Activated T-cell treated with anti-CD3 and anti-CD28 coated beads, Interleukin-2, amount 50 U/mL, for 24 hours (primary cell): ENCODE measurements at places on chromosomes 2 and 18.
A peak's percentile ranks its signal among the peaks of the same experiment; 100 is the strongest.

GRCh38 chr2:108591163-108591562, 56.9 kb downstream of the LIMS1 start:
- DNase-seq = no peak
- no peak overlapping the region for H3K4me3 ChIP-seq
- no peaks in the 10 kb centered on the region for H3K36me3 ChIP-seq
- H3K4me1 ChIP-seq = peaks cover 73% of the 10 kb centered on the region
- H3K27ac ChIP-seq = peak overlapping the region; percentile 66

DNA sequence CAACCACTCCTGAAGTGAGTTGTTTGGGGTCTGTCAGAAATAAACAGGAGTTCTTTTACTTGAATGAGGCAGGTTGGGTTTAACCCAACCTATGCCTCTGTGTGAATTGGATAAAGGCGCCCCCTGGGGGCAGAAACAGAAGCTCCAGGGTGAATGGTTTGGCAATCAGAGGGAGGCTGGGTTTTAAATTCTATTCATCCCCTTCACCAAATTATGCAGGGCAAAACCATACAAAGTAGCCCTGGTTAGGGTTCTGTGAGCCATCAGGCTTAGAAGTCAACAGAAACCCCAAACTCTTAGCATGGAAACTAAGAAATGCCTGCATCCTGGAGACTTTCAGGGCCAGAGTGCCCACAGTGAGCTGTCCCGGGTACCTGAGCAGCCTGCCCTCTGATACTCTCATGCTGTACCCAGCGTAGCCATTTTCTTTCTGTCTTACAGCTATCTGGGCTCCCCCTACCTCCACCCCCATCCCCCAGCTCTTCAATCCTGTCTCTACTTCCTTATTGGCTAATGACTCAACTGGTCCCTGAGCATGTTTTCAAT, 241.5 kb downstream of the ICOS start:
- peaks cover 3% of the 10 kb centered on the region for H3K4me1 ChIP-seq
- no peaks in the 10 kb centered on the region for H3K36me3 ChIP-seq
- no peak overlapping the region for H3K4me3 ChIP-seq
- H3K27me3 ChIP-seq = peaks cover 6% of the 10 kb centered on the region
- DNase-seq = peak; percentile 81
- no peak overlapping the region for H3K27ac ChIP-seq

DNA sequence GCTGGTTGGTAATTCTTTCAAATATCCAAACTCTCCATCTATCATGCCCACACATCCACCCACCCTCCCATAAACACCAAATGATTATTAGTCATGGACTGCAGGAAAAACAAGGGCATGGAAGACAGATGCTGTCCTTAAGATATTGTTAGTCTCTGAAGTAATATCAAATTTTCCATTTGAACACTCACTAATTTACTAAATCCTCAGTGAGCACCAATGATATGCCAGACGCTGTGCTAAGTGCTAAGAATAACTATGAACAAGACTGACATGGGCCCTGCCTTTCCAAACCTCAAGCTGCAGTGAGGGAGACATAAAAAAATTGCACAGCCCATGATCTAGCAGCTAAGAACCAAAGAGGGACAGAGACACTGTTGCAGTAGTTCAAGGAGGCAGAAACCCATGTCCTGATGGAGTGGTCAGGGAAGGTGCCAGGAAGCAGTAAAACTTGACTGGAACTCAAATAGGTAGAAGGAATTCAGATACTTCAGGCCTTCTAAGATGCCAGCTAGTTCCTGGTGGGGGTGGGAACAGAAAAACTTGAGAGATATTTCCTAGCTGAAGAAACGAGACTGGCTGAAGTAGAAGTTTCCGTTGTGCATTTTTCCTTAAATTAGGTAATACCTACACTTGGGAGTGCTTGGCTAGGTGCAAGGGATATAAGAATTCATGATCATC, 182.1 kb downstream of the OSR1 start:
- no peak for DNase-seq
- H3K27ac ChIP-seq = no peak overlapping the region
- no peaks in the 10 kb centered on the region for H3K27me3 ChIP-seq

DNA sequence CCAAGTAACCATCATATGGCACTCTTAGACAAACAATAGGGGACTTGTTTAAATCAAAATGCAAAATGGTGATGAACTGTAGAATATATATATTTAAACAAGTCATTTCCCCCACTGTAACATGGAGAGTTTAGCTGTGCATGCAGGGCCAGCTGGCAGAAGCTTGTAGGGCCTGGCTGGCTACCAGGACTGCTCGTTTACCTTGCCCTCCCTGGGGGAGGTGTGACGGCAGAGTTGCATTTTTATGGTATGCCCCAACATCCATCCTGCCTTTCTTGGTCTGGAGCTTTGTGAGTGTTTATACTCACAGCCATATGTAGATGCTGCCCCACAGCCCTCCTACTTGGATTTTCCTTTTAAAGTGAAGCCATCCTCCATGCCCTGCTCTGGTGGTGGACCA, 101.7 kb upstream of the ZFP36L2 start:
- no peak overlapping the region for H3K27ac ChIP-seq
- peaks cover 60% of the 10 kb centered on the region for H3K36me3 ChIP-seq
- no peaks in the 10 kb centered on the region for H3K27me3 ChIP-seq
- no peak for DNase-seq
- H3K4me3 ChIP-seq = no peak overlapping the region
